Activated T-cell treated with anti-CD3 and anti-CD28 coated beads, Interleukin-2, amount 50 U/mL, for 72 hours (primary cell): ENCODE measurements at places on chromosomes 6 and 20. TPM values are rescaled to one million over a fixed set of nuclear protein-coding genes. Genes with fewer than 3 reads are reported as not detected.

The SCP2D1 gene
- not detected for total RNA-seq

The ZSCAN23 gene
- 2.5 TPM for total RNA-seq

- no peak for DNase-seq
These were observed 524.1 kb upstream of the NRSN1 start for GRCh38 chr6:23601811-23602345.

DNA sequence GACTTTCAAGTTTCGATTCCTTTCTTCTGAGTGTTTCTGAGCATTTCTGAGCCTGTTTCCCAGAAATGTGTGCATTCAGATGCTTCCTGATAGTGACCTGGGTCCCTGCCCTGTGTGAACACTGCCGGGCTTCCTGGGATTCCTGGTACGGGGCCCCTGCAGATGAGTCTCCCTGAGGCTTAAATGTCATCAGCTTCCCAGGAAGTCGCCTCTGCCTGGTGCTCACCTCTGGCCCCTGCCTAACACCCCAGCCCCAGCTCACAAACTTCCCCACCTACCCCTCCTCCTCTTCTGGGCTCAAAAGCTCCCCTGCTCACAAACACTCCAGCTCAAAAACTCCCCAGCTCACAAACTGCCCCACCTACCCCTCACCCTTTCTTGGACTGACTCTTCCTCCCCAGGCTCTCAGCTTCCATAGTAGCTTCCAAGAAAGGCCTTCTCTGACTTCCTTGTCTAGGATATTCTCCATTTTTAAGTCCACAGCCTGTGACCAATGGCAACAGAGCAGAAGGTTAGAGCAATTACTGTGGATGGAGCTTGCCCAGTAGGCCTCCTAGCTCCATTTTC is 42.0 kb downstream of the TGM2 start:
- DNase-seq, result no peak

GRCh38 chr6:167091805-167092107 is 31.1 kb upstream of the CCR6 start:
- no peak for DNase-seq

DNA sequence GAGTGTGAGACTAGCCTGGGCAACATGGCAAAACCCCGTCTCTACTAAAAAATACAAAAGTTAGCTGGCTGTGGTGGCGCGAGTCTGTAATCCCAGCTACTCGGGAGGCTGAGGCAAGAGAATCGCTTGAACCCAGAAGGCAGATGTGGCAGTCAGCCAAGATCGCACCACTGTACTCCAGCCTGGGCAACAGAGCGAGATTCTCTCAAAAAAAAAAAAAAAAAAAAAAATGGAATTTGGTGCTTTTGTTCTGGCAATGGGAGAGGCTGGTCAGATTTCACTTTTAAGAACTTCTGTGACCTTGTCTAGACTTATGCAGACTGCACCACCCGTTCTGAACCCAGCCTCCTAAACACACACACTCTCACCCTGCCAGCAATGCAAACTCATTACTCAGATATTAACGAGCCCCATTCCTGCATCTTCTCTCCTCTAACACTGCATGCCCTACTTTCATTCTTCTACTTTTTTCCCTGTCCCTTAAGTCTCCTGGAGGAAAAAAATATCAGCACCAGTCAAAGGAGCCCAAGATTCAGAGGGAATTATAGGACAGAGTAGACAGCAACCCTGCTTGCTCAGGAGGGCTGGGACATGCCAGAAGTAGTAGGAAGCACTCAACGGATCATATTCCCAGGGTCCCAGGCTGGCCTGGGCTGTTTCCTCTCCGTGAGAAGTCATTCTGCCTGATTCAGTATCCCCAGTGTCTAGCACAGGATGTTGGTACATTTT is 4.4 kb downstream of the MOCS1 start:
- DNase-seq, result no peak

GRCh38 chr20:9581509-9581908 is 67.1 kb downstream of the LAMP5 start:
- DNase-seq, result no peak

- no peak for DNase-seq
These were observed 441.0 kb upstream of the HS3ST5 start for GRCh38 chr6:114783783-114784182.

DNA sequence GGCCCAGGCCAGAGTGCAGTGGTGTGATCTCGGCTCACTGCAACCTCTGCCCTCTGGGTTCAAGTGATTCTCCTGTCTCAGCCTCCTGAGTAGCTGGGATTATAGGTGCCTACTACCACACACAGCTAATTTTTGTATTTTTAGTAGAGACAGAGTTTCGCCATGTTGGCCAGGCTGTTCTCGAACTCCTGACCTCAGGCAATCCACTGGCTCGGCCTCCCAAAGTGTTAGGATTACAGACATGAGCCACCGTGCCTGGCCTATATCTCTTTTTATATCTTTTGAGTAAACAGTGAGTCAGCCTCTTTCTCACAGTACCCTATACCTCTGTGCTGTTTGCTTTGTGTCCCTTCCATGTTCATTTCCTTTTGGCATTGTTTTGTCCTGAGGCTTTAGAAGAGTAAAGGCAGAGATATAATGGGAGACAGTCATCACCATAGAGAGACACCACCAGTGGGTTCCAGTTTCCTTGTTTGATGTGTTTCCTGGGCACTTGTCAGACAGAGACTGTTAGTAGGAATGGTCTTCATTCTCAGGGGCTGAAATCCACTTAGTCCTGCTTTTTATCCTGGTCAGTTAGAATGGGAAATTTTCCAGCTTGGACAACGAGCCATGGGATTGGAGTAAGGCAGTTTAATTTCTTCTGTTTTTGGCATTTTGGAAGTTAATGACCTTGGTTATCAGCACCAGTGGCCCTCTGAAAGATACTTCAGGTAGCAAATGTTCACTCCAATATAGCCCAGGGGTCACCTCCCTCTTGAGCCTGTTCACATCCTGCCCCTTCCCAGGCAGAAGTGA is 32.2 kb upstream of the ASXL1 start:
- DNase-seq, result no peak

GRCh38 chr20:61429458-61430227 is 177.6 kb downstream of the CDH4 start:
- DNase-seq, result no peak

- no peak for DNase-seq
These were observed 59.2 kb downstream of the METTL24 start for GRCh38 chr6:110298916-110299315.

DNA sequence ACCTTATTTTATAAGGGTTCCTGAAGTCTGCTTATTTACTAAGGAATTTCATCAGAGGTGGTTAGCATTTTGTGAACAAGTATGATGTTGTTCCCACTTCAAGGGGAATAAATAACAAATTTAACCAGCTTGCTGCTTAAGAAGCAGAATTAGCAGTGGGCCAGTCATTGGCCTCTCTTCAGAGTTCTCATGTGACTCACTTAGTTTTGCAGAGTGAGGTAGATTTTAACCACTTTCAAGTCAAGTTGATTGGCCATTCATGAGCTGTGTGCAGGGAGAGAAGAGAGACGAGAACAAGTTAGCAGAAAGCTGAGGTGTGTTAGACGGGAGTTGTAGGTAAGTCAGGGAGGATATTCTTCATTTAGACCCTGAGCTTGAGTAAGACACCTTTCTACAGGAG is 18.1 kb downstream of the TOP1 start:
- DNase-seq, result peak; percentile 28

- DNase-seq, result no peak
These were observed 7.0 kb downstream of the PRR3 start for GRCh38 chr6:30564114-30564513.
